GM03348 (cell line): ENCODE measurements at places on chromosomes 11 and 22.
A peak's percentile ranks its signal among the peaks of the same experiment; 100 is the strongest.

GRCh38 chr11:80868831-80869230 lies 1428.0 kb upstream of the TENM4 start:
- DNase-seq = no peak

- no peak for DNase-seq
These were observed 67.7 kb downstream of the THAP12 start for GRCh38 chr11:76313271-76313670.

DNA sequence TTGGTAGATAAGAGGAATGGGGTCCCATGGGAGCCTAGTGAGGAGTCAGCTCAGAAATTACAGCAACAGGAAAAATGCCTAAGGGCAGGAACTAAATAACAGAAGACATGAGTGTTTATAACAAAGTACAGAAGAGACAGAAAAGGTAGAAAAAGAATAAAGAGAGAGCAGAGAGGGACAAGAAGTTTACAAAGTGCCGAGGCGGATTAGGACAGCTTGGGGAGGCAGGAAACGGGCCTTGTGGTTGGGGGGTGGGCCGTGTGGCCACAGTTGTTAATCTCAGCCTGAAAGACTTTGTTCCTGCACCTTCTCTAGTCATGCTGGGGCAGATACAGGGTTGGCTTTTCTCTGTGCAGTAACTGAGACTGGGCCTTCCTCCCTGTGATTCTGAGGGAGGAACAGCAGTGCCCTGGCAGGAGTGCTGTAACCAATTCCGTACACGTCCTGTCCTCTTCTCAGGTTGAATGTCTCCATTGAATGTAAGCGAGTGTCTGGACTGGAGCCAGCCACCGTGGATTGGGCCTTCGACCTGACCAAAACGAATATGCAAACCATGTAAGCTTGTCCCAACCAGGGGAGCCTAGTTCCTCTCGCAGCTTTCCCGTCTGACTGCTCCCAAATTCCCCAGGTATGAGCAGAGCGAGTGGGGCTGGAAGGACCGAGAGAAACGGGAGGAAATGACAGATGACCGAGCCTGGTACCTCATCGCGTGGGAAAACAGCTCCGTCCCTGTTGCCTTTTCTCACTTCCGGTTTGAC lies 13.2 kb downstream of the NAA40 start:
- no peak for DNase-seq

GRCh38 chr11:67345920-67346819 lies 7.2 kb downstream of the POLD4 start:
- DNase-seq = peak; percentile 61

DNA sequence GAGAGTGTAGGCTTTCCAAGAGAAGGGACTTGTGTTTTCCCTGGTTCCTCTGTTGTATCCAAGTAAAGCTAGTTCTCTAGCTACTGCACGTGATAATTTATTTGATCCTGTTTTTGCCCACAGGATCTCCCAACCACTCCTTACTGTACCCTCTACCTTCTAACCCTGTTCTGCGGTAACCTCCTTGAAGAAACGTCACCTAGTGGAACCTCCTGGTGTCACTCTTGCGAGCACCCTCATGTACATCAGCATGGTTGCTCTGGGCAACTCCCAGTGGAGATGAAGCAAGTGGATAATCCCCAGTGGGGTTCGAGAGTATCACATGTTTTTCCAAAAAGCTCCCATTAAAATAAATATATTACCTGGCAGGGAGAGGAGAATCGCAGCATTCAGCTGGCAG lies 108.9 kb upstream of the CLMP start:
- DNase-seq = no peak

GRCh38 chr11:108289699-108290098 lies 66.8 kb downstream of the ATM start:
- DNase-seq = no peak

DNA sequence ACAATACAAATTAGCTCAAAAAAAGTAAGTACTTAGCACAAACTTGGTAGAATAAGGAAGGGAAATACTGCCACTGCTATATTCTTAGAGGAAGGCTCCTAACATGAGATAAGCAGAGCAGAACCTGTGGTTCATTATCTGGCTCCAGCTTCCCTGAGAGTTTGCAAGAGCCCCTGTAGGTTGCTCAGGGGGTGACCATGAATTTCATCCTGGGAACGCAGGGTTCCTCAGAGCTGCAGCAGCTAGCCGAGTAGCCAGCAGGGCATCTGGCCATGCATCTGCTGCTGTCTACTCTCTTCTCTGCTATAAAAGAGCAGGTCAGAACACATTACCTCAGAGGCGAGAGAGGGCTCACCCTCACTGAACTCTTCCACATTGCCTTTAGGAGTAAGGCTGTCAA lies 67.3 kb downstream of the TRPC6 start:
- no peak for DNase-seq

DNA sequence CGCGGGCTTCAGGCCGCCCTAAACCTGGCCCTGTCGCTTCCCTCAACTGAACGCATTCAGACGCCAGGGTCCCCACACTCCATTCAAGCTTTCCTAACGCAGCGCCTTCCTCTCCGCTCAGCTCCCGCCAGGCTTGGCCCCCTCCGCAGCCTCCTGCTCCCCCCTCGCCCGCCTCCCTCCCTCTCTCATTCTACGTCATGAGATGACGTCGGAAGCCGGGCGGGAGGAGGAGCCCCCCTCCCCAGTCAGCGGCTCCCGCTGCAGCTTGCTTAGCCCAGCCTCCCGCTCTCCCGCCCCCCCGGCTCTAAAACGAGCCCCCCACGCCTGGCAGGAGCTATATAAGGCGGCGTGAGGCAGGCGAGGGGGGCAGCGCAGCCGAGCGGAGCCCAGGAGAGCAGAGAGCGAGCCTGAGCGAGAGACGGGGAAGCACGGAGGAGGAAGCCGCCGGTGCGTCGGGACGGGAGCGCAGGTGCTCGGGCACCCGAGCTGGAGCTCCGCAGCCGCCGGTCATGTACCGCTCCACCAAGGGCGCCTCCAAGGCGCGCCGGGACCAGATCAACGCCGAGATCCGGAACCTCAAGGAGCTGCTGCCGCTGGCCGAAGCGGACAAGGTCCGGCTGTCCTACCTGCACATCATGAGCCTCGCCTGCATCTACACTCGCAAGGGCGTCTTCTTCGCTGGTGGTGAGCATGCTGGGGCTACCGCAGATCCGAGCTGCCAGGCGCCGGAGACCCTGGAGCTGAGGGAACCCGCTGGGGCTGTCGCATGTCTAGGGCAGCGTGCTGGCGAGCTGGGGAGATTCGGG lies at the start of gene NPAS4:
Gene NPAS4, plus strand, starts transcription at position 365 of the 806 bp plus-strand sequence. Its CDS starts 145 bp downstream, at position 510.
- DNase-seq = no peak

GRCh38 chr11:87368858-87369480 lies 331.2 kb downstream of the TMEM135 start:
- no peak for DNase-seq

DNA sequence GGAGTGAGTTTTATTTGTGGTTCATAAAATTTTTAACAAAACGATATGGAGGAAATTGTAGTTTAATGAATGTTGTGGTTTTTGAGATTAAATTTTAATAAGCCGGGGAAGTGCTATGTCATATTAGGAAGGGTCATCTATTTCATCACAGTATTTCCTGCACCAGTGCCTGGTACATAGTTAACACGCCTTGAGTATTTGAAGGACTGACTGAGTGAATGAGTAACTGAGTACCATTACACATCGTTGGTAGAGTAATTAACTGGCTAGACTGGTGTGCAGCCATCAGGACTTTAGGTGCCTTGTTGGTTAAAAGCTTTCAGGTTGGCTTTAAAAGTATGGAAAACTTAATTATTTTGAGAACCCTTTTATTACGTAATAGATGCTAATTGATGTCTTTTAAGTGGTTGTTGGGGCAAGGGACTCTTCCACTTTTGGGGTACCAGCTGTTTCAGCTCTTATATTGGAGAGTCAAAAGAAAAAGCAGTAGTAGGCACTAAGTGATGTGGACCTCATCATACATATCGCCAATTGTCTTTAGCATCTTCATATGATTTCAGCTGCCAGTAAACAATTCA lies 101.8 kb downstream of the DDX10 start:
- no peak for DNase-seq

DNA sequence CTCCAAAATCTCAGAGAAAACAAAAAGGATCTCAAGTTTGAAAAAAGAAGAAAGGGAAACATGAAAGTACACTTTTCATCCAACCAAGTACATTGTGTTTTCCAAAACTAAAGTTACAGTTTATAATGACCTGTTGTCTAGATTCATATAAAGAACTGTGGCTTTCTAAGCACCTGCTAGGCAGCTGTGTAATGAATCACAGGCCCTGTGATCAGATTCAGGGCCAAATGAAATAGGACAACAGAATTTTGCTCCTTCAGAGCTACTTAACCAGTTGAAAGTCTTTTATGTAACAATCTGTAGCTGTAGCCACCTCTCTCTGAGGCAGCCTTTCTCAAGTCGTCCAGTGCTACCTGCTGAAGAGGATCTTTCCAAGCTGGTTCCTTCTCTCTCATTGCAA lies 960.0 kb upstream of the RAG2 start:
- no peak for DNase-seq

- DNase-seq = peak; percentile 45
These were observed at the start of gene BTBD18 for GRCh38 chr11:57751676-57752253. TSS of gene BTBD18 (minus strand) at chr11:57751819. CDS start at chr11:57751188, 631 bp downstream.

- no peak for DNase-seq
These were observed 12.5 kb upstream of the MICALL1 start for GRCh38 chr22:37893583-37893983.

DNA sequence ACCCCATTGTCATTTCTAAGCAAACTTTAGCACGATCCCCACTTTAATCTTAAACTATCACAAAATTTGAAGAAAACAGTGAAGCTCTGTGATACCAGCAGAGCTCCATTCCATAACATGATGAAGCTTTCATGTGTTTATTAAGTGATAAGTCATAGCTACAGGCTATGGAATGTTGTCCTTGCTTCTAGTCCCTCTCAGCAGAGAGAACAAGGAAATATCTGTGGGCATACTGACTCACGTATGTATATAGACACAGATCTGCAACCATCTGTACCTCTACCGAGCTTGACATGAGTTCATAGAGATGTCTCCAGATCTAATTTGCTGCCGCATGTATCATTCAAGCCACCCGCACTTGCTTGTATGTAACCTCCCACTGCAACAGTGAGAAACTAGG lies 588.9 kb downstream of the ETS1 start:
- DNase-seq = no peak

DNA sequence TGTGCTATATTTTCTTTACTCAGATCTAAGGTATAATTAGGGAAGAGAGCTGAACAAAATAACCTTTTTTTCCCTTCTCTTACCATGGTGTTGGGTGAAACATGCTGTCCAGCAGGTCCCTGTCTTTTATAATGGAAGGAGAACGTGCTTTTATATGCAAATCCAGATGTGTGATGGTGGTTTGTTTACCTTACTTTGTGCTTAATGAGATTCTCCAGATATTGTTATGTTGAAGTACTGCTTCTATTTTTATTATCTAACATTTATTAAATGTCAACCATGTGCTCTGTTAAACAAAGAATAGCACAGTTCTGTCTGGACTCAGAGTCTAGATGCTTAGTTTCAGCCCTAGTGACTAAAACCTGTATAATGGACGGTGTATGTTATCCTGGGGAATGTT lies 10.1 kb upstream of the GRIK4 start:
- DNase-seq = no peak

GRCh38 chr22:26394777-26395176 lies 34.3 kb upstream of the ASPHD2 start:
- no peak for DNase-seq

DNA sequence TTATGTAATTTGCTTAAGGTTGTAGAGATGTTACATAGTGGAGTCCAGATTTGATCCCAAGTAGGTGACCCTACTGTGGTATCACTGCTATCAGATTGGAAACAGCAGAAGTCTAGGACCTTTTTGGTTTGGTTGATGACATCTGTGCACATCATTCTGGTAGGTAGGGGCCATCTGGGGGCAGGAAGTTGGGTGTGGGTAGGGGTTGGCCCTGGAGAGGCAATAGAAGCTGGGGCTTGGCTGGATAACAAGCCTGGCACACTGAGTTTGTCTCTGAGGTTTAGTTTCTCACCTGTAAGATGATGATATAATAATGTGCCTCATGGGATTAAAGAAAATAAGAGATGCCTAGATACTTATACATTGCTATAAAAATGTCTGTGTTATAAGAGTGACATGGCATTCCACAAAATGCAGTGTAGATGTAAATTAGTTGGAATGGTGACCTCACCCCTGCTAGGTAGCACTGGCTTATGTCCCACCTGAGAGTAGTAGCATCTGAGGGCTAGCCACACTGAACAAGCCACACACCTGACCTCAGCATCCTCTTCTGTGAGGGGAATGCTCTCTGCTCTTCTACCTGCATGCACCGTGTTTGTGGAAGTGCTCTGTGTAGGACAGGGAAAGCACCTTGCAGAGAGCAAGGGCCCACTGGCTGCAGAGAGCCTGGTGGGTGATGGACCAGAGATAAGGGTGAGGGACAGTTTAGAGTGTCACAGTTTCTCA lies 36.9 kb downstream of the PTPRJ start:
- DNase-seq = no peak

GRCh38 chr22:45937960-45938359 lies 39.0 kb downstream of the WNT7B start:
- no peak for DNase-seq

GRCh38 chr11:133019545-133020371 lies 512.5 kb downstream of the OPCML start:
- no peak for DNase-seq

DNA sequence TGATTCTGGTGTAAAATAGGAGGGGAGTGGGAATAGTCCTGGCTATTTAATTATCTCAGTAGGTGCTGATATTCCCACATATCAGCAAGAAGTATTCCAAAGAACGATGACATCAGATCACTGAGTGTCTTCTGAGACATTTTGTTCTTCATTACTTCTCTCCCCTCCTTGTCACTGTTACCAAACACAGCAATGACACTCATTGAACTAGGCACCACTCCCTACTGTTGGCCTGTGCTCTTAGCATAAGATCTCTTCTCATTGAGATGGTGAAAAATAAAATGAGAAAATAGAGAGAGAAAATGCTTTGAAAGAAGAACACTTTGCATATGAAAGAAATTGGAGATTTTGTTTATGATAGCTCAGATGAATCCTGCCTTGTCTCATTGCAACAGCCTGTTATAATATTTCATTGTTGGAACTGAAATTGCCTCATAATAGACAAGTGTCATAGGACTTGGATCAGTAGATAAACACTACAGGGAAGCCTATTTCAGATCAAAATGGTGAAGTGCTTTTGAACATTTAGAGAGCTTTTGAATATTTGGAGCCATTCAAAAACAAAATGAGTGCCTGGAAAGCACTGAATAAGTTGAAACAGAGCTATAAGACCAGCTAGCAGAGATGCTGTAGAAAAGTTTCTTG lies 11.3 kb upstream of the ETS1 start:
- DNase-seq = no peak

DNA sequence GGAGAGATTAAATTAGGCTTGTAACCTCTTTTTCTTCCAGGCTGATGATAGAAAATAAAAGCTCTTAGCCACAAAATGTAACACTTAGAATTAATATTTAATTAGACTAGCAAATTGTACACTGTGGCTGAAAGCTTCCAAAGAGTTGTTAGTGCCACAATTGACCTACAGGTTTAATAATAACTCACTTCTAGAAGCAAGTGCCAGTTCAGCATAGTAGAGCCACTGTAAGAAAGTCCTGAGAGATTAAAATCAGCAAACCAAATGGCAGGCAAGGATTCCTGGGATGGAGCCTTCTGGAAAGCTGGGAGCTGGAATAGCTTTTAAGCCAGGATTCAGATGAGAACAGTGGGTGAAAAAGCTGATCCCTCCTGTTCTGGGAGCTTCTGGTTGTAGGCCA lies 131.0 kb downstream of the ELP4 start:
- DNase-seq = no peak

- peak; percentile 80 for DNase-seq
These were observed 21.4 kb downstream of the CREB3L1 start for GRCh38 chr11:46298699-46299433.
